ENCODE measurements at places on chromosomes 11 and 22.

DNA sequence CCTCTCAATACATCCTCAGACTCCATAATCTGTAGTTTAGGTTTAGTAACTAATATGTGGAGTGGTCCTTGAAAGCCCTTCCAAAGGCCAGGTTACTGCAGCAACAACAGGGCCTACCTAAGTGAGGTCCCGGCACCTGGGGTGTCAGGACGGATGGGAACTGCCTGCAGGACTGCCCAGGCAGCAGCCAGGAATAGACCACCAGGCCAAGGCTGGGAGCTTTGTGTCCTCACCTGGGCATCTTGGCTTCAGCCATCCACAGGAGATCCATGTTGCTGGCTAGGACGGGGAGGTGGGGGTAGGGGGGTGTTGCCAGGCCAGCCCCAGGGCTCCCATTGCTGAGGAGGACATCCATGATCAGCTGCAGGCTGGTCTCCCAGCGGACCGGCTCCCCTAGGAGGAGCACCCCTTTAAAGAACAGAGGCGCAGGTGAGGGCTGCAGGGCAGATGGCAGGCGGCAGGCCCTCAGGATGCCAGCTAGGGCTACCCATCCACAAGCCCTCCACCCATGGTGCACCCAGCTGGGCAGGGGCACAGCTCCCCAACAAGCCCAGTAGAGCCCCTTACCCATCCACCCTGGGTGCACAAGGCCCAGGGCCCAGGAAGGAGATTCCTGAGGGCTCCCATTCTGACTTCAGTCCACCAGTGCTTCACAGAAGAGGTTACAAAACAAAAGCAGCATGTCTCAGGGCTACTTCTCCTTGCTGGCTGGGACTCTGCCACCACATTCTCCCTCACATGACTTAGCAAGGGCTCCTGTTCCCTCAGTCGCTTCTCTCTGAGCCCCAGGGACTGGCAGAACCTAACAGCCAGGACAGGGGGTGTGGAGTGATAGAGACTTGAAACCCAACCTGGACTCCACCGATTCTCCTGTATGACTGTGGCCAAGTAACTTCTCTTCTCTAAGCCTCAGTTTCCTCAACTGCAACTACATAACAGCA lies 18.0 kb downstream of the HDHD5 start:
- no peak for DNase-seq

DNA sequence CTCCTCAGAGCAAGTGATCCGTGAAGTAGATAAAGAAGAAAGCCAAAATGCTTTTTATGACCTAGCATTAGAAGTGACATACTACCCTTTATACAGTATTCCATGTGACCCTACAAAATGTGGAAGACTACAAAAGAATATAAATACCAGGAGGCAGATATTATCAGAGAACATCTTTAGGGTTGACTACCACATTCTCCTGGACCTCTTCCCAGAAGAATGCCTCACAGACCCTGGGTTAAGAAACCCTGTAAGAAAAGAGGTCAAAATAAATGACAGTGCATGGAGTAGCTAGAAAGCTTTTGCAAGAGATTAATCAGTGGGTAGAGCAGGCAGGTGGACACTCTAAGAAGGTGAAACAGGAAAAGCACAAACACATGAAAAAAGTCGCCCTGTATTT lies 69.2 kb downstream of the FANCF start:
- no peak for DNase-seq

DNA sequence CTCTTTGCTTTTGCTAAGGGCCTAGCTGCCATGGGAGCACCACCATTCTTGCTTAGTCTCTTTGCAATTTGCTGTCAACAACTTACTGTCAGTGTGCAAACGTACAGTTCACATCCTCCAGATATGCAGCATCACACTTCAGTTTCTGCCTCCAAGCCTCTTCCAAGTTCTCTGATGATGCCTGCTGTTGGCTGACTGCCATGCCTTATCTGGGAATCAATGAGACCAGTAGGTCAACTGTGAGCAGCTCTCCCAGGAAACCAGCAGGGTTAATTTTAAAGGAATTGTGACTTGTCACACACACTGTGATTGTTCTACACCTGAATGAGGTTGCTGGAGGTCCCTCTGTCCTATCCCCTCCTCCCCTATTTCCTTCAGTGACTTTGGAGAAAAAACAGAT lies 56.0 kb downstream of the COPB1 start:
- no peak for DNase-seq

DNA sequence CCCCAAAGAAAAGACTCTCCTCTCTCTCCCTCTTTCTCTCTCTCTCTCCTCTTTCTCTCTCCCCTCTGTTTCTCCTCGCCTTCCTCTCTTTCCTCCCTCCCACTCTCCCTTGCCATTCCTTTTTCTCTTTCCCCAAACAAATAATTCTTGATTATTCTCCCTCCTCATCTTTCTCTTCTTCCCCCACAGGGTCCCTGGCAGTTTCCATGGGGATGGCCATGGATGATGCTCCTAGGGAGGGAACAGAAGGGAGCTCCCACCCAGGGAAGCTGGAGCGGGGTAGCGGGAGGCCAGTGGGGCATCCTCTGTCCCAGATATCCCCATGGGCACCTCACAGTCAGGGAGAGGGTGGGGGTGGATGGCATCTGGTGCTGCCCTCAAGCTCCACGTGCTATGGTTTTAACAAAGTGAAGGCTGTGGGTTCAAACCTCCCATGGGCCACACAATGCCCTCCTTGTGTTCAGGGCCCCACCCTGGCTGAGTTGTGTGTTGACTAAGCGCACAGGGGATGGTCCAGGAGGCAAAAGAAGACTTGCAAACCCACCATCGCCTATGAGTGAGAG lies 266.4 kb downstream of the BUD13 start:
- no peak for DNase-seq

DNA sequence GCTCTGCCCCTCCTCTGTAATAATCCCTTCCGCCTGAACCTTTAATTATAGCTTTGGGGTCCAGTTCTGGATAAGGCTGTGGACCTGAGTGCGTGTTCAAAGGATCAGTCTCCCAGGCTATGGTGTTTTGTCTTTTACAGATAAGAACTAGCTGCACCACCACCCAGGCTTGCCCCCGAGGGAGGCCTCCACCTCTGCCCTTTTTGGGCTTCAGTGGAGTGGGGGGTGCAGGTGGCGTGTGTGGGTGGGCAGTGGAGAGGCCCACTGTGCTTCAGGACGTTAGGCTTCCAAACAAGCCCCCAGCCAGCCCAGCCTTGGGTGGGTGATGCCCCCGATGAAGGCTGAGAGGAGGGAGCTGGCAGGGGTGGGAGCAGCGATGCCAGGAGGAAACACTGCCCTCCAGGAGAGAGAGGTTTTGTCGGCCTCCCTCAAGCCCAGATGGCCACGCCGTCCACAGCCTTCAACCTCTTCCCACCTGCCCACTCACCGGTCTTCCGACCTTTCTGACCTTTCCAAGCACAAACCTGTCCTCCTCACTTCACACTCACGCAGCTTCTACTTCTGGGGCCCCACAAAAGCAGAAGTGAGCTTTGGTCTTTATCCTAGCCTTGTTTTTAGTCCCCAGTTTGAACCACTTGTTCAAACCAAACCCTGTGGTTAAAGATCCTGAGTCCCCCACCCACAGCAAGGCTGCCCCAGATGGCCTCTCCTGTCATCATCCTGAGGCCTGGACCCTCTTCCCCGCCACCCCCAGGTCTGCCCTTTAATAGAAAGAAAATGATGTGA lies 20.4 kb downstream of the PSMD13 start:
- no peak for DNase-seq

DNA sequence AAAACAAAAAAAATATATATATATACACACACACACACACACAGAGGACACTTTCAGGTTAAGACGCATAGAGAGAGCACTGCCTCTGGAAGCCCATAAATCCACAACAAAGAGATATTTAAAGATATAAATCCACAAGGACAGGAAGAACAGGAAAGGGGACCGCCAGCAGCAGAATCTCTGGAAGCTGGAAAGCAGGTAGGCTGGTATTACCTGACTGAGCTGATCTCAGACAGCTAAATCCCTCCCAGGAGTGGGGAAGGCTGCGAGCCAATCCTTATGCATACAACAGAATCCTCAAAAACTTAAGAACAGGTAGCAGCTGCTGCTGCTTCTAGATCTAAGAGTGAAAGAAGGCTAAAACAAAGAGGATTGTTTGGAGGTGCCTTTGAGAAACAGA lies 1.8 kb upstream of the MCAT start:
- no peak for DNase-seq

DNA sequence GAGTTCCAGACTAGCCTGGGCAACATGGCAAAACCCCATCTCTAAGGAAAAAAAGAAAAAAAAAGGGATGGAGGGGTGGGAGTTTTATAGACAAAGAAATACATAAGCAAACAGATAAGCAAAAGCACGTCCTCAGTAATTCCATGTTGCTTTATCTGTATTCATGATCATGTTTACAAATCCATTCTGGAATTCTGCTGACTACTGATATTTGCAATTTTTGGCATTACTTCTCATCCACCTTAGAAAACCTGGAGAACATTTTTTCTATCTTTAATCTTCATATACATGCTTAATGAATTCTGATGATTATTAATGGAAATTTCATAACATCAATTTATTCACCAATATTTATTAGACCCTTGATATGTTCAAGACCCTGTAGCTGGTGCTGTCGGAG lies 1.7 kb upstream of the FDX1 start:
- no peak for DNase-seq

GRCh38 chr11:127059750-127060149 lies 59.2 kb upstream of the KIRREL3 start:
- DNase-seq = no peak

DNA sequence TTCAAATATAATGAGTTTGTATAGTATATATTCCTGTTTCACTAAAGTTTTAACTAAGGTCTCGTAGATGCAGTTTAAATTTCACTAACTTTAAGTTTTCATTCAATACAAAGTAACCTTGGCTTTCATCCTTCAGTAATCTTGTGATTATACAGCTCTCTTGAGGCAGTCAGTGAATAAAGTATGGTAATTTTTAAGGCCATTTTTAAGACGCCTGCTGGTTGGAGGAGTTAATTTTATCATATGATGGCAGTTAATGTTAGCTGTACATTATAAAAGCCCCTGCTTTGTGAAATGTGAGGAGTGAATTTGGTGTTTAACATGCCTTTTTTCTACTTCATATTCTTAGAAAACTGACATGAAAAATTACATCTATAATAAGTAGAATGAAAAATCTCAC lies 163.6 kb downstream of the TMEM135 start:
- DNase-seq = no peak

- no peak for DNase-seq
These were observed 615.5 kb downstream of the NTM start for GRCh38 chr11:131985846-131986301.

- DNase-seq = no peak
These were observed 27.9 kb downstream of the KCNC1 start for GRCh38 chr11:17762309-17762974.

DNA sequence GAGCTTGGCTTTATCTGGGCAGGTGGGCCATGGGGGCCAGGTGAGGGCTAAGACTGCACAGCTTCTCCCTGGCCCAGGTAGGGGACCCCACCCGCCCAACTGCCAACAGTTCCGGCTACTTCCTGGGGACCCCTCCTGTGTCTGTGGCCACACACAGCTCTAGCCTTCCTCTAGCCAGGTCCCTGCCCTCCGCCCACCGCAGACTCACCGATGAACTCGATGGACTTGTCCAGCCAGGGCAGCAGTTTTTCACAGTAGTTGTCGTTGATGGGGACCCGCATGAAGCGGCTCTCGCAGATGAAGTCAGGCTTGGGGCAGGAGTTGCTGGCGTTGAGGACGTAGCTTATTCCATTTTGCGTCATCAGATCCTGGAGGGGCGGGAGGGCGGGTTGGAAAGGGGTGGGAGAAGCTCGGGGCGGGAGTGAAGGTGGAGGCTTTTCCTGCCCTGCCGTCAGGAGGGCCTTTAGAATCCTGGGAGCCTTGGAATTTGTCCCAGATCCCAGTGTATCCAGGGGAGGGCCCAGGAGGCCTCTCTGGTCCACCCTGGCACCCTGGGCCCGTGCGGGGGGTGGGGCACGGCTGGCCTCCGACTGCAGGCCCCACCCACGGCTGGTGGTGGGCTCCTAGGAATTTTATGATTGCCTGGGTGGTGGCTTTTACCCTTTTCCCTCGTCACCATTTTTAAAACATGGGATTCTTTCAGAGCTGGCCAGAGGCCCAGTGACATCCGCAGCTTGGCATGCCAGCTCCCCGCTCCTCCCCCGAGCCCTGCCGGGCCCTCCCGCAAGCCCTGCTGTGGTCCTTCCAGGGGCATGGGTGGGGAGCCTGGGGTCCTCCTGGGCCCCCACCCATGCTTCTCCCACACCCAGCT lies 13.9 kb downstream of the DUSP8 start:
- DNase-seq = no peak

- no peak for DNase-seq
These were observed 20.1 kb downstream of the TMEM218 start for GRCh38 chr11:125091247-125091876.

GRCh38 chr22:24060375-24060788 lies 49.3 kb downstream of the CABIN1 start:
- DNase-seq = no peak

DNA sequence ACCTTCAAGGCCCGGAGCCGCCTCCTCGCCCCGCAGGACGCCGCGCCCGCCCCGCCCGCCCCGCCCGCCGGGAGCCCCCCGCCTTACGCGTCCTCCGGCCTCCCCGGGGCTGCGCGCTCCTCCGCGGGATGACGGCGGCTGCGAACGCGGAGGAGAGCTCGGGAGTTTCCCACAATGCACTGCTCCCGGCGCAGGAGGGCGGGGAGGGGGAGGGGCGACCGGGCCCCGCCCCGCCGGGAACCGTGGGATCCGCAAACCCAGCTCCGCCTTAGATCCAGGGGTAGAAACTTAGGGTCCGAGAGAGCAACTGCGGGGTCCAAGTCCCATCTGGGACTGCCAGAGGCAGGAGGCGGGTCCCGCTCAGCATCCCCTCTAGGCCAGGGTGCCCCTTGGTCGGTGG lies at the start of gene CEND1:
CEND1 (minus strand) TSS at position 148 of the 400 bp plus-strand sequence. CDS start 1,514 bp downstream, outside the sequence.
- no peak for DNase-seq

GRCh38 chr11:64947208-64947814 lies 11.6 kb upstream of the GPHA2 start:
- no peak for DNase-seq

DNA sequence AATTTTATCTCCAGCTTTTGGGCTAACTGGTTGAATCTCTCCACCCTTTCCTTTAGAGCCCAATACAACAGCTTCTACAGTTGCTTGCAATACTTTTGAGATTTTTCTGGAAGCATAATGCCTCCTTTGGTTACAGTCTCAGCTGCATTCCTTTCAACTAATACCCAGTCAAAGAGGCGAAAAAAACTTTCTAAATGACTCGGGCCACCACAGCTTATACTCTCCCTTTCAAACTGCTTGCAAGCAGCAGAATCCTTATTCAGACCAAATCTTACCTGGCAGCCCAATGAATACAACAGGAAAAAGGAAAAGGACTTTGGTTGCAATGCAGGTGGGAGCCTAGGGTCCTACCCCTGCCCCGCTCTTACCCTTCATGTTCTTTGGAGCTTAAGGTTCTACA lies 15.8 kb downstream of the JAML start:
- no peak for DNase-seq

- DNase-seq = no peak
These were observed 352.4 kb downstream of the BRD1 start for GRCh38 chr22:49475253-49475652.

DNA sequence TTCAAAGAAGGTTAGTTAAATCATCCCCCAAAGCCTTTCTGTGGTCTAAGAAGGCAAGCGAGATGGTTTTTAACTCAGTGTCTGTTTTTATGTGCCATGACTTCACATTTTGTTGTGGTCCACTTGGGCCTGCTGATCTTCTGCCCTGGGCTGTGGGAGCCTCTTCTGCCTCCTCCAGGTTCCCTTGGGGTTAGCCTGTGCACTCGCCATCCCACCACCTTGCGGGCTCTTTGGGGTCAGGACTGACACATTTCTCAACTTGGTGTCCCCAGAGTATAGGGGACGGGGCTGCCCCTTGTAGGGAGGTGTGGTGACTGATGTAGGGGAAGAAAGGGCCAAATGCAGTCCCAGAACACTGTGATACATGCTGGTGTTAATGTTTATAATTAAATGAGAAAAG lies 207.0 kb downstream of the TBC1D22A start:
- DNase-seq = no peak

- DNase-seq = no peak
These were observed 511 bp downstream of the DGKZ start for GRCh38 chr11:46347637-46348311.
